ENCODE measurements at places on chromosomes 1 and 21. TPM values are rescaled to one million over a fixed set of nuclear protein-coding genes. Genes with fewer than 3 reads are reported as not detected.

DNA sequence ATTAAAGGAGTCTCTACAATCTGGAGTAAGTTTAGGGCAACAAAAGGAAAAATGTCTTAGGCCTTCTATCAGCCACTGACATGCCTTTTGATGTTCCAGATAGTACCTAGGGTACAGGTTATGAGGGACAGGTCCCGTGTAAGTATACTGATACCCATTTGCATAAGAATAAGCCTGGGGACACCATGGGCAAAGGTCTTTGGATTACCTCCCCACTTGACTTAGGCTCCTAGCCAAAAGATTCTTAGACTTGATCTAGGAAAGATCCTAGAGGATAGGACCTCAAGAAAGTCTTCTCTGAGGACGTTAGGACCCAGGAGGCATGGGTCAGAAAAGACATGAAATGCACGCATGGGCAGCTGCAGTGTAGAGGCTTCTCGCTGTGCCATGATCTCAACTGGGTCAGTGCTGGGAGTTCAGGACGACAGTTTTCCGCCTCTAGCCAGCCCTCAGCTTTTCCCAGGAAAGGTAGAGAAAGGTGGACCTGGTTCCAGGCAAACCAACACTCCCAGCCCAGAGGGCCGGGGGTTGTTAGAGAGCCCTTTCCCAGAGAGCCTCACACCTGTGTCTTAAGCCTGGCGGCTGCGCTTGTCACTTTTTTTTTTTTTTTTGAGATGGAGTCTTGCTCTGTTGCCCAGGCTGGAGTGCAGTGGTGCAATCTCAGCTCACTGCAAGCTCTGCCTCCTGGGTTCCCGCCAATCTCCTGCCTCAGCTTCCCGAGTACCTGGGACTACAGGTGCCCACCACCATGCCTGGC is 26.6 kb downstream of the MSTO1 start:
- no peak for DNase-seq

Gene CYP4B1
- total RNA-seq = 19.6 TPM

Gene RASSF5
- 5.3 TPM for total RNA-seq

Gene SLC44A3
- total RNA-seq = 6.5 TPM

DNA sequence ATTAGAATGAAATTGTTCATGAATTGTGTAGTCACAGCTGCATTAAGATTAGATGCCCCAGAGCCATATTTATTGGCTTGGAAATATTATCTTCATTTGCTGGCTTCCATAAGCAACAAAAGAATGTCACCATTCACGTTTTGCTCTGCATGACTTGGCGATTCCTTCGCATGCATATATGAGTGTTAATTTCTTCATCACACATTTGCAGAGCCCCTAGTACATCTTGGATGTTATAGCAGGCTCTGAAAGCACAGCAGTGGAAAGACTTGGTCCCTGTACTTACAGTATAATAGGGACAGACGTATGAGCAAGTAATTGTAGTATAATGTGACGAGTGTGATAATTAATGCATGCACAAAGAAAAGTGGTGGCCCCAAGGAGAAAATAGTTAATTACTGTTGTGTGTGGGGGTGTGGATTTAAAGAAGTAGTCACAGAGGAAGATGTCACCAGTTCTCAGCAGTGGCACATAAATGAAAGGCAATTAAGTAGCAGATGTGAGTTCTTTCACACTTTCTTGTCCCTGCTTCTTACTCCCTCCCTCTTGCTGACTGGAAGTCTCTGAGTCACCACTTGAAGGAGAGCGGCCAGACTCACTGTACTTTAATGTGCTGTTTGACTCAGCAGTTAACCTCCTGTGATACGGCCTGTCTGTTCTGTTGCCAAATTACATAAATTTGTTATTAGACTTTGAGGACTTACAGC is 21.0 kb downstream of the S100A10 start:
- DNase-seq = no peak

DNA sequence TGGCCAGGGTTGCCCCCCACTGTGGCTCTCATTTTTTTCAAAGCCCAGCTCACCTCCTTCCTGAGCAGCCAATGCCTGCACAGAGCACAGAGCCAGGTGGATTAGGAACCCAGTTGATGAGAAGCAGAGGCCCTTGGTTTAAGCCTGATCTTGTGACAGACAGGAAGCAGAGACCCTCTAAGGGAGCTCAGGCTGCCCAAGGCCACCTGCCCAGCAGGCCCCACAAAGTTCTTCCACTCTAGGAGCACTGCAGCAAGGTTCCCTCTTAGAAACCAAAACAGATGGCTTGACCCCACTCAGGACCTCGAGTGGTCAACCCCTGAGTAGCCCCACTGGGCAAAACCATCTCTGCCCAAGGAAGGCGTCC is 25.5 kb upstream of the PRSS38 start:
- DNase-seq = no peak

Gene MYCL
- 1.1 TPM for total RNA-seq

GRCh38 chr1:184800876-184801275 is 46.2 kb upstream of the EDEM3 start:
- DNase-seq = no peak

- DNase-seq = no peak
These were observed 858 bp upstream of the SUSD4 start for GRCh38 chr1:223364685-223365382.
